ENCODE measurements at places on chromosomes 2 and 18. TPM values are rescaled to one million over a fixed set of nuclear protein-coding genes. Genes with fewer than 3 reads are reported as not detected.

The MRO gene
- total RNA-seq = not detected

The ATOH8 gene
- total RNA-seq = 7.4 TPM

The GRHL1 gene
- under 0.01 TPM for total RNA-seq

The STK11IP gene
- 13.0 TPM for total RNA-seq

The EPAS1 gene
- total RNA-seq = 71.1 TPM

The CYP26B1 gene
- total RNA-seq = 0.18 TPM

The PSMA8 gene
- total RNA-seq = not detected

The STAT4 gene
- 0.53 TPM for total RNA-seq

The NCKAP5 gene
- under 0.01 TPM for total RNA-seq

The MOGAT1 gene
- not detected for total RNA-seq

The RAB12 gene
- total RNA-seq = 28.8 TPM
